ENCODE measurements at places on chromosomes 6 and 20.

DNA sequence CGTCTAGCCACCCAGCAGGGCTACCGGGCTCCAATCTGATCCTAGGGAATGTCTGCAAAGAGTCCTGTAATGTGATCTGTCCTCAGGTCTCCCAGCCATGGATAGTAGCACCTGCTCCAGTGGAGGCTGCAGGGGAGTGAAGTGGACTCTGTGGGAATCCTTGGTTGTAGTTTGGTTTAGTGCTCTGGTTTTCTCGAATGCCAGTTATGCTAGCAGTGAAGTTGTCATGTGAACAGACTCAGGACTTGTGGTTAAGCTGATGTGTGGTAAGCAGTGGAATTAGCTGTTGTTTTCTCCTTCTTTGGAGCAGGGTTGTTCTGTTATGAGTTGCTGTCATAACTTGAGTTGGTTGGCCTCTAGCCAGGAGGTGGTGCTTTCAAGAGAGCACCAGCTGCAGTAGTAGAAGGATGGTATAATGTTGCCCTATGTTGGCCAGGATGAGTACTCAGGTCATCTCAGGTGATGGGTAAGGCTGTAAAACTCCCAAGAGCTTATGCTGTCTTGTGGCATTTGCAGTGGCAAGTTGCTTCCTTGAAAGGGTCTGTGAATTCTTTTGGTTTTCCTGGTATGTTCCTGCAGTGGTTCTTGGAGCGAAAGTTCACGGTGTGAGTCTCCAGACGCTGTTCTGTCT, 390.2 kb downstream of the UTRN start:
- DNase-seq, result no peak

DNA sequence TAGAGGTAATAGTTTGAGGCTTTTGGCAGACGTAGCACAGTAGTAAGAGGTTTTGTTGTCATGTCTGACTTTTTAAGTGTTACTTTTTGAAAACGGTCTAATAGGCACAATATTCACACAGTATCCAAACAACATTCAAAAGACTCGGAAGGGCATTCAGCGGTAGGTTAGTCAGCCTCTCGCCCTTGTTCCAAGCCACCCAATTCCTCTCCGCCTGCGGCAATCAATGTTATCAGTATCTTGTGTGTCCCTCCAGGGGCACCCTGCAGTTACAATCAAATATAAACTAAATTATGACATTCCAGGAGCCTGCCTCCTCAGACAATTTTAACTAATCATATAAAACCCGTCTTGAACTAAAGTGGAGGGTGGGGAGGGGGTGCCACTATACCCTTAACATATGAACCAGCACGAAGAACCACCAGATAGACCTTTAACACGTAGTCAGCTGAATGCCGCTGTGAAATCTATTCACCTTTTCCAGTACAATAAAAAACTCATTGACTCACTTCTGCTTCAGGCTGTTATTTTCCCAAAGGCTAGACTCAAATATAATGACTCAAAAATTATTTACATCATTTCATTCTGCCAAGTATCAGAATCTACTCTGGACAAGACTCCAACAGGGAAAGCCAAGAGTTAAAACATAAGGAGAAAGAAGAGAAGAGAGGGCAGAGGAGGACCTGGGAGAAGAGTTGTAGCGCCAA, 1.6 kb downstream of the TENT5A start:
- DNase-seq, result no peak

- DNase-seq, result no peak
Observed at GRCh38 chr6:17971128-17972073, 16.0 kb downstream of the KIF13A start.

DNA sequence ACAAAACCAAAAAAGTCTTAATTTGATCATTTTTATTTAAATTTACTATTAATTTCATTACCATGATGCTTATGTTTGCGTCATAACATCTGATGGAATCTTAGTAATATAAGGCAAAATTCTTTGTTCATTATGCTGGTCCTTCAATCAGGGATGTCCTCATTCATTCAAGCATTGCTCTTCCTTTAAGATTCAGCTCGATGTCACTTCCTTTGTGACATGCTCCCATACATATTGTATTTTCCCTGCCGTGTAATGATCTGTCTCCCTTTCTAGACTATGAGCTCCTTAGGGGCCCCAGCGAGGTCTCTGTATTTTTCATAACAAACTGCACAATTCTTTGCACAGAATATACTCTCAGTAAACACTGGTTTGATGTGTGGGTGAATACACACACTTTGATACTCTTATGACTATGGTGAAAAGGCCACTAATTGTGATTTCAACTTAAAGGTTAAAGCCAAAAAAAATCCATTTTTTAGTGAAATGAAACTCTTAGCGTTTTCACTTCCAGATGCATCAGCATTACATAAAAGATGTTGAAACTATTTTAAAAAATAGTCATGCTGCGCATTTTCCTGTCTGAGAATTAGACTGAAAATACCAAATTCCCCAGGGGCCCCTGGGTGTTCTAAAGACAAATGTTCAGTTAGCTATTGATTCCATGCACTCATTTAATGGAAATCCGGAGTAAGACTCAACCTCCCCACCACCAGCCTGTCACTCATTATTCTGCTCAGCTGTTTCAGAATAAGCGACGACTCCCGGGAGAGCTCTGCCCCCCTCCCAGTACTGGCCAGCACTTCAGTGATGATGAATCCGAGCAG, 169.7 kb downstream of the ATXN1 start:
- DNase-seq, result no peak

- no peak for DNase-seq
Observed at GRCh38 chr6:73348550-73349204, 5.4 kb downstream of the DPPA5 start.

DNA sequence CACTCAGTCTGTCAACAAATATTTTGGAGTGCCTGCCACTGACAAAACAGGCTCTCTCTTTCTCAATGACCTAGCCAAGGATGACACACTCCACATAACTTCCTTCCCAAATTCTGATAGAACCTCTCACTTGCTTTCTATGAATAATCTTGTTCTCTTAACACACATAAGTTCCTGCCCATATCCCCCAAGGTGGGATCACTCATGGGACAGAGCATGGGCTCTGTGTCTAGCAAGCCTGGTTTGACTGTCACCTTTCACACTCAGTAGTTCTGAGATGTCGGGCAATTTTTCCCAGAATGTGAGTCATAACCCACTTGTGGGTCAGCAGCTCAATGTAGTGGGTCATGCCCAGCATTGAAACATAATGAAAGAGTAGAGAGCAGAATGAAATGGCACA, 78.1 kb downstream of the LRFN2 start:
- no peak for DNase-seq

GRCh38 chr6:14118091-14118439, 493 bp downstream of the CD83 start:
- no peak for DNase-seq

- no peak for DNase-seq
Observed at GRCh38 chr6:12748411-12748810, 31.8 kb downstream of the PHACTR1 start.

GRCh38 chr6:156905801-156906200, 128.6 kb downstream of the ARID1B start:
- DNase-seq, result no peak

- DNase-seq, result no peak
Observed at GRCh38 chr20:58991715-58992114, 10.7 kb downstream of the NELFCD start.

- no peak for DNase-seq
Observed at GRCh38 chr6:121823437-121823851, 388.0 kb downstream of the GJA1 start.

DNA sequence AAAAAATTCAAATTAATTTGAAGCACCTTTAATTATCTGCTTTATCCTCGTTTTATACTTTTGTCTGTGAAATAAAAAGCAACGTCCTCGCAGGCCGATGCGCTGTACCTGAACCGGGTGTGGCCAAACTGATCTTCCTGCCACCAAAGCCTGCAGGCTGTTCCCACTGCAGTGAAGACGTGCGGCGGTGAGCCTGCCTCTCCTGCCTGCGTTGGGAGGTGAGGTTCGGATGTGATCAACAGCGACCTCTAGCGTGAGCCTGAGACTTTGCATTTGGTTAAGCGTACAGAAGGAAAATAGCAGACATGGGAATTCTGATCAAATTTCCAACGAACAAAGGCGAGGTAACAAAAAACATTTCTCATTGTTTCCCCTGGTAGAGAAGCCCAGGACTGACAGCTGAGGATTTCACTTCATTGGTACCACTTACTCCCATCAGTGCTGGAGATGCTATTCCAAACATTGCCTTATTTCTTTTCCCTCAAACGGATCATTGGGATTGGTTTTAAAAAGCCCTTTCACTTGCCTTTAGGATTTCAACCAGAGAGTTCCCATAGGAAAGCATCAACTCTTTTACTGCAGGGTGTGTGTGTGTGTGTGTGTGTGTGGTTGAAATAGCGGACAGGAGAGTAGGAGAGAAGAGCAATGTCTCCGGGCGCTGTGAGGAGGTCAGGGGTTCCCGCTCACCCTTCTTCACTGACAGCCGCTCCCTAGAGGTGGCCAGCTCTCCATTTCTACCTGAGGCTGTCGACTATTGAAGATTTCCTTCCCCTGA, 56.6 kb upstream of the CCN6 start:
- peak; percentile 60 for DNase-seq

- no peak for DNase-seq
Observed at GRCh38 chr6:106886922-106887797, 87.4 kb downstream of the CD24 start.

GRCh38 chr6:110439356-110439755, 24.0 kb upstream of the DDO start:
- DNase-seq, result no peak

DNA sequence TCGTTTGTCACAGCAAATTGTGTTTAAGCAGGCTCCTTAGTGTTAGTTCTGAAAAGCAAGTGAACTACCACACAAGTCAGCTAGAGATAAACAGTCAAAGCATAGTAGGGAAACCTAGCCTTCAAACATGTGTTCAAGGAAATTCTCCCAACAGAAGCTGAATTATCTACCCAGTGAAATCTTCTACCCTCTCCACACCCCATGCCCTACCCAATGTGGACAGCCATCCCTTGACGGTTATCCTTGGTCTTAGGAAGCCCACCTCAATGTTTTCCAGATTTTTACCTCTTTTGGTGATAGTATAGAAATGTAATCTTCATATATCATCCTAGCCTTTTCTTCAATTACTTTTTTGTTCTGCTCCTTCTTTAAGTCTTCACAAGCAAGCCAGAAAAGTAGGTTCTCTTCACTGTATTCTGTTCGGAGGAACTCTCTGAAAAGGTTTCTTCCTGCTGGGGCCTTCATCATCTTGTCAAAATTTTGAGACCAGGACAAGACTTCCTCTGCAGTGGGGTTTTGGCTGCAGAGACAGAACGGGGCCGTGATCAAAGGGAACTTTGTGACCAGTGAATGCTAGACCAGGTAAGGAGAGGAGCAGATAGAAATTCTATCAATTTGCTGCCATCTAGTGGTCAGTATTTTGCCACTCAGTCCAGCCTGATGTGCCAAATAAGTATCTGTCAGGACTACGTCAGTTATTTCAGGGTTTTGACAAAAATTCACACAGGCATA, 21.6 kb upstream of the MTRF1L start:
- peak; percentile 53 for DNase-seq

- DNase-seq, result no peak
Observed at GRCh38 chr6:33392595-33392948, 949 bp downstream of the KIFC1 start.

- no peak for DNase-seq
Observed at GRCh38 chr20:24816907-24817306, 132.2 kb upstream of the CST7 start.

DNA sequence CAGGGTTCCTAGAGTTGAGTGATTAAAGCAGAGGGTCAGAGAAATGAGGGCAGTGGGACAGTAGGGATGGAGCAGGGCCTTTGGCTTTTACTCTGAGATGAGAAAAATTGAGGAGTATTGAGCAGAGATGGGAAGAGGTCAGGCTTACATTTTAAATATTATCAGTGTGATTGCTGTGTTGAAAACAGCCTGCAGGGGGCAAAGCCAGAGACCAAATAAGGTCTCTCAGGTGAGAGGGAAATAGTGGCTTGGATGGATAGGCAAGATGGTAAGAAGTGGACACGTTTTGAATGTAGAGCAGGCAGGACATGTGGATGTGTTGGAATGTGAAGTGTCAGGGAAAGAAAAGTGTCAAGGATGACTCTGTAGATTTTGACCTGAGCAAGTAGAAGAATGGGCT, 105.0 kb upstream of the MAP3K7 start:
- peak; percentile 4 for DNase-seq

Measured in germinal center (tissue), 1 donor.